Memory B cell (primary cell): ENCODE measurements at places on chromosomes 2 and 18.

DNA sequence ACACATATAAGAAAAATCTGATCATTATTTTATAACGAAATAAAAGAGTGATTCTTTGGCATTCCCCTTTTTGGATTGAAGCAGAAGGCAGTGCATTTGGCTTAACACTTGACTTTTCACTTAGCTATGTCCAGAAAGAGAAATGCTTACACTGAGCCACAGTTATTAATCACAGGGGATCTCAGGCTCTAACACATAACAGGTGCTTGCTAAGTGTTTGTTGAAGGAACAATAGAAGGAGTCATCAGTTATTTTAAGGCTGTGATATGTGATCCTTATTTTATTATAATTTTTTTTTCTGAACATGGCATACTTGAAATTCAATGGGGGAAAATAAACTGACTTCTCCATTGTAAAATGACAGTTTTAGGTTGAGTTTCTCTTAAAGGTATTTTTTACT lies 209.5 kb downstream of the UBE2E3 start:
- DNase-seq = no peak

- no peak for DNase-seq
Observed at GRCh38 chr2:191869178-191869577, 22.3 kb upstream of the CAVIN2 start.

DNA sequence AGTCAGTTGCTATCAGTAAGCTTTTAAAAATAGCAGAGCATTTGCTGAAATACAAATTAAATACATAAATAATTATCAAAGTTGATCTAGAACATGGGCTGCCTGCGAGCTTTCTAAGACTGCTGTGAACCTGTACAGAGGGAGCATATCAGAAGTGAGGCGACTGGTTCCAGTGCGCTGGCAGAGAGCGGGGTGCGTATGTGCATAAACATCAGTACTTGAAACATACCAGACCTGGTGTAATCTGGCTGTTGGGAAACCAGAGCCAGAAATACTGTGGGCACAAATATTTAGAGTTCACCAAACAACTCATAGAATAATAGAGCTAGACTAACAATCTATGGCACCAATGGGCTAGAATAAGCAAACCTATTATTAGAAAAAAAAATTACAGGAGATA lies 27.3 kb downstream of the PDIA6 start:
- DNase-seq = no peak

GRCh38 chr2:204026294-204026693 lies 89.7 kb downstream of the ICOS start:
- DNase-seq = no peak

DNA sequence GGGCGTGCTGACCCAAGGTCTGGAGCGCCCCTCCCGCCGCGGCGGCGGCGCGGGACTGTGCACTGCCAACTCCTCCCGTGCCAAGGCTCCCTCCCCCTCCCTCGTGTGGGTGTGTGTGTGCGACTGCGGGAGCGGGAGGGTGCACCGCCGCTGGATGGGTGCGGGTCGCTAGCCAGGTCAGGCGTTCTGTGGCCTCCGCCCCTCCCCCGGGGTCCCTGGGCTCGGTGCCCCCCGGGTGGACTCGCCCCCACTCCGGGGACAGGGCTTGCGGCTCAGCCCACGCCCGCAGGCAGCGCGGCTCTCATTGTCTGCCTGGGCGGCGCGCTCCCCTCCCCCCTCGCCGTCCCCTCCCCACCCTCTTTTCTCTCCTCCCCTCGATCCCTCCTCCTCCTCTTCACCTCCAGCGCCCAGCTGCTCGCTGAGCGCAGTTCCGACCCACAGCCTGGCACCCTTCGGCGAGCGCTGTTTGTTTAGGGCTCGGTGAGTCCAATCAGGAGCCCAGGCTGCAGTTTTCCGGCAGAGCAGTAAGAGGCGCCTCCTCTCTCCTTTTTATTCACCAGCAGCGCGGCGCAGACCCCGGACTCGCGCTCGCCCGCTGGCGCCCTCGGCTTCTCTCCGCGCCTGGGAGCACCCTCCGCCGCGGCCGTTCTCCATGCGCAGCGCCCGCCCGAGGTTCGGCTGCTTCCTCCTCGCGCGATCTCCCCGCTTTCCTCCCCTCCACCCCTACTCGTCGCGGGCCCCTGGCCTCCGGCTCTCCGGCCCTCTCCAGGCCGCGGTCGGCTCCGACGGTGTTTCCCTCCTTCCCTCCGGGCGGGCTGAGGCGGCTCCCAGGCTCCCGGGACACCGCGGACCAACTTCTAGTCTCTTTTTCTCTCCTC lies at the start of gene GATA6:
TSS of gene GATA6 (plus strand) at position 579 of the 878 bp plus-strand sequence. CDS start 1,556 bp downstream, outside the sequence.
- no peak for DNase-seq

DNA sequence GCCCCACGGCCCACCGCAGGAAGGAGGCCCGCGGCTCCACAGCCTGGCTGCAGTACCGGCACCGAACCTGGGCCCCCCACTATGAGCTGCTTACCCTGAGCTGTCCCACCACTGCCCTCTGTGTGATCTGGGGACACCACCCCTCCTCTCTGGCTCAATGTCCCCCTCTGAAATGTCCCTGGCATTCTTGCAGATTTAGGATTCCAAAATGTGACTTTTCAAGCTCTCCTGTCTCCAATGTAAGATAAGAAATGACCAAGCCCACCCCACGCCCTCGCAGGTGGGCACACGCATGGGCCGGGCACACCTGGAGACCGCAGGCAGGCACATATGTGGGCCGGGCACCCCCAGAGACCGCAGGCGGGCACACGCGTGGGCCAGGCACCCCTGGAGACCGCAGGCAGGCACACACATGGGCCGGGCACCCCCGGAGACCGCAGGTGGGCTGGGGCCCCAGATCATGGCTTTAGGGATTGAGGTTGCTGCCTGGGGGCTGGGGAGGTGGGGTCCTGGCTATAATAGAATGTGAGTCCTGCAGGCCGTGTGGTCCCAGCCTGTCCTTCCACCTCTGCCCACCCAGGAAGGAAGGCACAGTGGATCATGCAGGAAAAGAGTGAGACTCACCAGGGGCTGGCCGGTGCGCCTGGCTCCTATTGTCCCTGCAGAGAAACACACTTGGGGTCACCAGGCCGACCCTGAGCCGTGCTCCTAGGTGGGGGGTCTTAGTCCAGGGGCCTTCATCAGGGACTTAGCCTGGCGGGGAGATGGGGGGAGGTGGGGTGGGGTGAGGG lies 7.2 kb downstream of the PDCD1 start:
- no peak for DNase-seq

DNA sequence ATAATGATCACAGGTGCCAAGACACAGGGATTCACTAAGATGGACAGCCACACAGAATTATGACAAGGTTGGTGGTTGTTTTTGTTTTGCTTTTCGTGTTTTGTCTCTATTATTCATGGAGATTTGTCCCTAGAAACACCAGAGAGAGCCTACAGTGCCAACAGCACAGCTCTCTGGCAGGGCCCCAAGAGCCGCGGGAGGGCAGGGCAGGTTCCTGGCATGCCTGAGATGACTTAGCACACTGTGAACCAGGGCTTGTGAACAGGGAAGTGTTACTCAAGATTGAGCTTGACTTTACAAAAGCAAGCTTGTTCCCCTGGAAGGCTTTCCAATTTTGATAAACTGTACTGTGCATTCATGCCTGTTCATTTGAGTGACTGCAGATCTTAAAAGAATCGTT lies 437.4 kb upstream of the SALL3 start:
- DNase-seq = no peak

- DNase-seq = no peak
Observed at GRCh38 chr2:219726916-219727315, 99.5 kb downstream of the SLC4A3 start.

DNA sequence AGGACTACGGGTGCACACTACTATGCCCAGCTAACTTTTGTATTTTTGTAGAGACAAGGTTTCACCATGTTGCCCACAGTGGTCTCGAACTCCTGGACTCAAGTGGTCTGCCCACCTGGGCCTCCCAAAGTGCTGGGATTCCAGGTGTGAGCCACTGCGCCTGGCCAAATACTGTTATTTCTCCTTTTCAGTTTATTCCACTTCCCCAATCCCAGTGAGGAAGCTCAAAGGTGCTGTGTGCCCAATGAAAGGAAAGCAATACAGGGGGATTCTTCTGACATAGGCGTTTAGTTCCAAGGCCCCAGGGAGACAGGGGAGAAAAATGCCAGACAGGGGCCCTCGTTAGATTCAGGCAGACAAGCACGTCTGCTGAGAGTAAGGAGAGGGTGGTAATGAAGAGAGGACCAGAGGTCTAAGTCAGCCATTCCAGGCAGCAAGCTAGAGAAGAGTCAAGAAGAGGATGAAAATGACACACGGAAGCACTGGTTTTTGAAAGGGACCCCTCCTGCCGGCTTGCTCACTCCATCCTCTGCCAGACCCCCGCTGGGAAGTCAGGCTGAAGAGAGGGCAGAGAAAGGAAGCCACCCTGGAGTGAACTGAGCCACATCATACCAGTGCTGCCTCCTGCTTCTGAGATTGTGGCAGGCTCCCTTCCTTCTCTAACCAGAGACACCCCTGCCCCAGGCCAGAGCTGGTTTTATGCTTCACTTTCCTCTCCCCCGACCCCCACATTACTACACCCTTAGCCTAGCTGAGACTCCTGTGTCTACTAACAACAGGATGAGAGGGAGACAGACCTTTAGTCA lies 6.7 kb downstream of the INO80C start:
- DNase-seq = no peak

DNA sequence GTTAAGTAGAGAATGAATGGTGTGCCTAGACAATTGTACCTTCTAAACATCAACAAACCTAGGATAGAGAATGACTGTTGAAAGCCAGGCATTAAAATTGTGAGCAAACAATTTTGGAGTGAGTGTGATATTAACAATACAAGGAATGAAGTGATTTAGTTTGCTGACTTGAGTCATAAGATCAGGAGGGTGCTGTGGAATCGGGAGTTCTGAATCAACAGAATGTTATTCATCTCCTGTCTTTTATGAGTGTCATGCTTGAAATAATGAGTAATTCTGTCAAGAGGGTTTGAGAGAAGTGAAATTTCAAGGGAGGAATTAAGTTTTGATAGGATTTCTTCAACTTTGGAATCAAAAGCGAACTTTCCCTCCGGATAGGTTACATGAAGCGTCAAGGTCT lies 214.4 kb upstream of the DSEL start:
- no peak for DNase-seq

DNA sequence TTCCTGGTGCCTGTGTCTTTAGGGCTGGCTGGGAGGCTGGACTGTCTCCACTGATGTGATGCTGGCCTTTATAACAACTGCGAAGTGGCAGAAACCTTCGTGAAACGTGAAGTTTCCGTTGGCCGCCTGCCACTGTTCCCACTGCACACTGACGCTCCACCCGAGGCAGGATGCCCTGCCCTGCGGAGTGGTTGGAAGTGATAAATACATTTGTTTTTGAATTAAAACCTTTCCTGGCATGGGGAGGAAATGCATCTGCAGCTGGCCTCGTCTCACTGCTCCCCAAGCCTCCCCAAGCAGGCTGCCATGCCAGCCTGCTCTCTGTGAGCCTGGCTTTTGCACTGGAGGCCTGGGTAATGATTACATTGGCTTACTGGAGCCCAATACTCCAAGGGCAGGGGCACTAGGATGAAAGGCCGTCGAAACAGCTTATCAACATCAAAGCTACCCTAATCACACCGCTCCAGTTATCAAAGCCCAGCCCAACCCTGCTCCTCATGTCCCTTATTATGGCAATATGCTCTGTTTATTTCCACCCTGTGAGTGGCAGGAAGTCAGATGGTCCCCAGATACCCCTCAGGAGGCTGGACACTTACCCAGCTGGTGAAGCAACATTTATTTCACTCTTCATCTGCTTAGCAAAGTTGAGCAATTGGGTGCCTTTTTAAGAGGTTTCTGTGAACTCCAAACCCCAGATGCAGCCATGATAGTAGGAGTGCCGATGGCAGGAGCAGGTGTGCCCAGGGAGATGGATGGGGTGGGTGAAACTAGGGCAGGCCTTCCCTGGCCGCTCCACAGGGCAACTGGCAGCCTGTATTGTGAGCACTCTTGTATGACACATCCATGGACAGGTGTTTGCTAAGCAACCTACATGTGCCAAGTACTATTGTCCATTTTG lies 97.4 kb upstream of the ITGA6 start:
- DNase-seq = no peak

GRCh38 chr2:96537734-96538486 lies 1.4 kb downstream of the ARID5A start:
- DNase-seq = peak; percentile 60

GRCh38 chr2:160367887-160368286 lies 125.7 kb downstream of the RBMS1 start:
- no peak for DNase-seq

DNA sequence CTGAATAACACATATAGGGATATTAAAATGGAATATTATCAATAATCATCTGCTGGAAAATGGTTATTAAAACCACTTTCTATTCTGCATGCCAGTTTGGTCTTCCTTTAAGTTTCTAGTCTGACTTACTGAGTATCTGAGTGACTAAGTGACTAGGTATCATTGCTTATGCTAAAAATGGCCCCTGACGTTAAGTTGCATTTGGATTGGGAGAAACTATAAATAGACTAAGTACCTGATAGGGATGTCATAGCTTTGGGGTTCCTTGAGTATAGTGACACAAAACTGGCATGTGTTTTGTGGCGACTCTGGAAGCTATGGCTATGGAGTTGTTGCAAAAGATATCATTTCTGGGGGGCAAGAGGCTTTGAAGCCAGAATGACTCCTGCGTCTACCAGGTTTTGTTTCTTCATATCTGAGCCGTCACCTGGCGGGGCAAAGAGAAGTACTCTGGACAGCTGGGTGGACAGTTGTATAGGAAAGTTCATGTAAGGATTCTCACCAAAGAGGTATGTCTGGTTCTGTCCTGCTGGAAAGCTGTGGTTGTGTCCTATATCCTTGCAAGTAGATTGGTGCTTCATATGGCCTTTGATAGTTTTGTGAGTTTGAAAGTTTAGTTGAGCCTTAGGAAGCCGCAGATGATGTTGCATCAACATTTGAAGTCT lies 17.9 kb downstream of the ITGAV start:
- DNase-seq = no peak

GRCh38 chr2:239444626-239445577 lies 44.1 kb upstream of the HDAC4 start:
- DNase-seq = no peak

- DNase-seq = peak; percentile 23
Observed at GRCh38 chr2:170361090-170361936, 183.4 kb downstream of the MYO3B start.

- DNase-seq = no peak
Observed at GRCh38 chr2:105373895-105374401, 24.9 kb downstream of the FHL2 start.

GRCh38 chr2:29025711-29026110 lies 44.6 kb downstream of the TOGARAM2 start:
- no peak for DNase-seq

GRCh38 chr2:99841749-99842148 lies 300.6 kb downstream of the AFF3 start:
- DNase-seq = no peak

GRCh38 chr18:76721207-76721996 lies 101.0 kb upstream of the ZNF236 start:
- DNase-seq = no peak

DNA sequence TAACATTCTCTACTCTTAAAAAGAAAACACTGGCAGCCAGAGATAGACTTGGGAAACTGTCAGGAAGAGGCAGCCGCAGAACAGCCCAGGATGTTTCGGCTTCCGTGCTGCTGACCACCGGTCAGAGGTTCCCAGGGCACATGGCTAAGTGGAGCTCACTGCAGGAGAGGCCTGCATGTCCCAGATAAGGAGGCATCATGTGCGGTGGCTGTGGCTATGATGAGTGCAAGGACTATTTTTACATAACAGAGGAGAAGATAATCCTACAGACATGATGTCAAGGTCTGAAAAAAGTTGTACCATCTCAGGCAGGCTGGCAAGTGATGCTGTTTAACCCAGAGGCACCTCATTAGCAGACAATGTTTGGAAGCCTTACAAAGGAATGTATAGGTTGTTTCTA lies 252.3 kb downstream of the CYRIA start:
- no peak for DNase-seq
